ENCODE measurements at places on chromosomes 3 and 15. TPM values are rescaled to one million over a fixed set of nuclear protein-coding genes. Genes with fewer than 3 reads are reported as not detected.

DNA sequence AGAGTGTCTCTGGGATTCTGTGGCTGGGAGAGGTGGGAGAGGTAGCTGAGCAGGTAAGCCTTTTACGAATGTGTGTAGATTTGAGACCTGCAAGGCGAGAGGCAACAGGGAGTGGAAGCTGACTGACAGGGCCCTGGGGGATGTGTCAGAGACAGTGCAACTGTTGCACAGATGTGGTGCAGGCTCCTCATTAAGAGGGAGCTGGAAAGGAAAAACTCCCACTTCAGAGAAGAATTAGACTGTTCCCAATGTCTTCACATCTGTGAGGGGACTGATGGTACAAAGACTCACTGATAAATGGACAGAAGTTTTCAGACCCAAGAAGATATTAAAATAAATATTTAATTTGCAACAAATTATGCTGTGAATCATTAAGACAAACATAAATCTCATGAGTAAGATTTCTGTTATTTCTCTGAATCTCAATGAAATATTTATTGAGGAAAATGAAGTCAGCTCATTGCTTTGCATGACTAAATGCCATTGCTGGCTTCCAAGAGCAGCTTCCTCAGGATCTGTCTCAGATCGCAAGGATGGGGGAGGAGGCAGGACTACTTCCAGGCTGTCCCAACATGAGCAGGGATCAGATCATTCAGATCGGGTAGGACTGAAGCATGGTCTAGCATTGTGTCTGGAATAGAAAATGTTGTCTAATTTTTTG lies 127.3 kb upstream of the ROPN1 start:
- no peak for DNase-seq

DNA sequence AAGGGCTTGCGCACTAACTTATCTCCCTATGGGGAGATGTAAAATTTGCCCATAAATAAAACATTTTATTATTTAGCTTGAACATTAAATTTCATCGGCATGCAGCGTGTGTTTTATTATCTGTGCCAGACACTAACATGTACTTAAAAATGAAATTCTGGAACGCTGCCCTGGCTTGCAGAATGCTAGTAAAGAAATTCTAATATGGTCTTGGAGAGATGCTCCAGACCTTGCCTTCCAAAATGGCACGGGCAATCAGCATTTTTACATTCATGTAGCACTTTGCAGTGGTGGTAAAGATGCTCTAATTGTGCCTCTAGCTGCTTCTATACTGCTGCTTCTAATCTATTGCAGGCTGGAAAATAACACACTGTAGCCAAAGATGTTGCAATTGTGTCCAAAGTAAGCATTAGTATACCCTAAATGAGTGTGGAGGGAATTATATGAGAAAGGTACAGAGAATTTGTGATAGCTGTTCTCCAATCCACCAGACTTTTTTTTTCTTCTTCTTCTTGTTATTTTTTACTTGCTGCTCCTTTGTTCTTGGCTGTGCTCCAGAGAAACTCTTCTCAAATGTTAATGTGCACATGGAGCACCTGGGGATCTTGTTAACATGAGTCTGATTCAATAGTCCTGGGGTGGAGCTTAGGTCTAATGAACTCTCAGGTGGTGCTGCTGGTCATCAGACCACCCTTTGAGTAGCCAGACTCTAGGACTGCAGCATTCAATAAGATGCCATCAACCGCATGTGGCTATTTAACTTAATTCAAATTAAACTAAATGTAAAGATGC lies 47.3 kb downstream of the CRABP1 start:
- DNase-seq: no peak

GRCh38 chr3:150703299-150703755 lies 393 bp downstream of the ERICH6 start:
- no peak for DNase-seq

DNA sequence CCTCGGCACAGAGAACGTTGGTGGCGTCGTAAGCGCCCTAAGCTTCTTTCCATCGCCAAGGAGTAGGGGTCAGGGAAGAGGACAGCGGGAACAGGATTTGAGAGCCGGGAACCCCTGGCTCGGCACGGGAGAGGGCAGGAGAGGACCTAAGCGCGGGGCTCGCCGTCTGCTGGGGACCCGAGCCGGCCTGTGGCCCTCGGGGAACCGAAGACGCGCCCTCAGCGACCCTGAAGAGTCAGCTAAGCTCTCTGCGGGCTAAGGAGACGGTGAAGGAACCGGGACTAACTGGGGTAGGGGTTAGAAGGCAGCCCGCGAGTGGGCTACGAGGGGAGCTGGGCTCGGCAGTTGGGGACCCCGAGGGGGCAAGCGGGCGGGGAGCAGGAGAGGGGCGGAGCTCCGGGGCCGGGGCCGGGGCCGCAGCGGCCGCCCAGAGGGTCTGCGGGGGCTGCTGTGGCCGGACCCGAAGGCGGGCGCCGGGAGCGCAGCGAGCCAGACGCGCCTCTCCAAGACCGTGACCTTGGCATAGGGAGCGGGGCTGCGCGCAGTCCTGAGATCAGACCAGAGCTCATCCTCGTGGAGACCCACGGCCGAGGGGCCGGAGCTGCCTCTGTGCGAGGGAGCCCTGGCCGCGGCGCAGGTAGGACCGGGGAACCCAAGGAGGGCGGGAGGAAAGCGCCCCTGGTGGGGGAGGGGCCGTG lies 574 bp downstream of the CASR start:
- DNase-seq: no peak

Gene CFAP20DC
- 0.86 TPM for total RNA-seq

- DNase-seq: no peak
Observed at GRCh38 chr15:88029696-88030095, 226.8 kb downstream of the NTRK3 start.

GRCh38 chr3:134480546-134480945 lies 5.2 kb downstream of the ANAPC13 start:
- DNase-seq: no peak

GRCh38 chr3:26522919-26523318 lies 99.7 kb upstream of the LRRC3B start:
- DNase-seq: no peak

Gene PLA1A
- 0.22 TPM for total RNA-seq
